ENCODE measurements at places on chromosomes 1 and 21.

DNA sequence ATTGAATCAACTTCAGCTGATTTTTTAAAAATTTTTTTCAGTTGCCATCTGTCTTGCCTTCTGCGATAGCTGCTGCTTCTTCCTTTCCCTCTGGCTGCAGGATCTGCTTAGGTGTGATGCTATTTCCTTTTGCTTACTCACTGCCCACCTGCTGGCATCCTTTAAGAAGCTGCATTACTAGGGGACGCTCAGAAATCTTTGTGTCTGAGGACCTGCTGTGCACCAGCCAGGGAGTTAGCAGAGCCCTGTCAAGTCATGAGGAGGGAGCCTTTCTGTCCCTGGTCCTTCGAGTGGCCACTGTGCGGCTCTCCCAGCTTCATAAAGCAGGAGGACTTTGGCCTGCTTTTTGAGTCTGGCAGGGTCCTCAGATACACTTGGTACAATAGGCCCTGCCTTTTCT, 327.8 kb downstream of the USH2A start:
- no peak for DNase-seq

GRCh38 chr1:51423073-51423821, 92.9 kb upstream of the TTC39A start:
- DNase-seq = no peak

DNA sequence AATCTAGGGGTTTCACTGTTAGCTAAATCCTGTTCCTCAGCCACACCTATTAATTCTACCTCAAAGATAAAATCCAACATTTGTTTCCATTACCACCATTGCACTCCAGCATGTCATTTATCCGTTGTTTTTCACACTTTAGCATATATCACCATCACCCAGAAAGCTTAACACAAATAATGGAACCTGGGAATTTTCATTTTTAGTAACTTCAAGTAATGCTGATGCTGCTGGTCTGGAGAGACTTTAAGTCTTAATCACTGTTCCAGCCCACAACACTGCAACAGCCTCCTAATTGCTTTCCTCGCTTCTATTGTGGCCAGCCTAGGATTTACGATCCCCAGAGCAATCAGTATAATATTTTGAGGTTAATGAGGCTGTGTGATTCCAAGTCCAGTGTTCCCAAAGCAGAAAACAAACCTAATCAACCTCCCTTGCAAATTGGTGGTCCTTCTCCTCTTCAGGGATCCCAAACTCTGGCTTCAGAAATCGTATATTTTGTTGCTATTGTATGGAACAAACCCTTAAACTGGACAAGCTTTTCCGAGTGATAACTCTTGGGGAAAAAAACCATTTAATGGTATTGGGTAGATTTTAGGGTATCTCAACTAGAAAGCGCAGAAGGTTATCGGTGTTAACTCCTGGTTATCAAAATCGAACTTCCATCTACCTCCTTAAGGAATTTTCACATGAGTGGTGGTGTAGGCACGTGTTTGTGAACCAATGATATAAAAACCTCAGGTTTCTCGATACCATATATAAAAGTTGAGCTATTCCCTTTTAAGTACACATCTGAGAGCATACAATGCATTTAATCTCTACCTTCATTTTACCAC, 50.0 kb upstream of the BOLA1 start:
- DNase-seq = no peak

- no peak for DNase-seq
Measured at GRCh38 chr1:154876842-154877369, 6.8 kb upstream of the KCNN3 start.

DNA sequence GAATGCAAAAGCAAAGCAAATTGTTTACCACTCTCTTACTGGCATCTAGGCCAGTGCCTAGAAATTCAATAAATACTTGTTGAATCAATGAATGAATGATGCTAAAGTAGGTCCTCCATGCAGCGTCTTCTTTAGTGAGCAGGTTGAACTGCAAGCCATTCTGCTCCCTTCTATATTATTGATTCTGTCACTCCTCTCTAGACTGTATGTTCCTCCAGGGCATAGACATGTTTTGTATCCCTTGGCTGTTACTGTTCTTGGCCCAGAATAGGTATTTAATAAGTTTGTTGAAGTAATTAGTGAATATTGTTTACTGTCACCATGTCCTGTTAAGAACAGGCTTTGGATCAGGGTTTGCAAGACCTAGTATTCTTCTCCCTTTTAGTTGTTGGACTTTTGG, 43.7 kb downstream of the OSBPL9 start:
- no peak for DNase-seq

DNA sequence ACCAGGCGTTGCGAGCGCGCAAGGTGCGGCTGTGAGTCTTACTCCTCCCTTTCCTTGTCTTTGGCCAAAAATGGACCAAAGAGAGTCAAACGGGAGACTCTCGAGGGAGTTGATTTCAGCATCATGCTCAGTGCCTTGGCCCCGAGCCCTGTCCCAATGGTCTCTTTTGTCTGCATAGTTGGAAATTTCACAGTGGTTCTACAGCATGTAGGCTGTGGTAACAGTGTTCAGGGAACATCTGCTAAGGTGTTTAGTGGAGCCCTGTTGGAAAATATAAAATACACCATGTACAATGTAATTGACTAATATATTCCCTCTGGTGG, 2.7 kb downstream of the CACNA1E start:
- no peak for DNase-seq

DNA sequence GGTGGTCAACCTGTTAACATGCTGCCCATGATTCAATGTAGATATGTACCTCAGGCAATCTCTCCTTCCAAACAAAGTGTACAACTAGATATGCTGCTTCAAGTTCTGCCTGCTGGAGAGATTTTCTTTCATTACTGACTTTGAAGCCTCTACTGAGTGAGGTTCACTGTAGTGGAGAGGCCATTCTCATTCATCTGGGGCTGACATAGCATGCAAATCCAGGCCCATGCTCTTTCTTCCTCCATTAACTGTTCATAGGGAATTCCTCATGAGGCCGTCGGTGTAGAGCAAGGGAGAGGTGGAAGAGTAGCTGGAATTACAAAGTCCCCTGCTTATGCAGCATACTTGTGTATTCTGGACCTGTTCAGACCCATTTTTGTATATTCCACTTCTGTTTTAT, 38.6 kb downstream of the VANGL2 start:
- no peak for DNase-seq

- DNase-seq = no peak
Measured at GRCh38 chr1:185960422-185961321, 226.5 kb downstream of the HMCN1 start.

DNA sequence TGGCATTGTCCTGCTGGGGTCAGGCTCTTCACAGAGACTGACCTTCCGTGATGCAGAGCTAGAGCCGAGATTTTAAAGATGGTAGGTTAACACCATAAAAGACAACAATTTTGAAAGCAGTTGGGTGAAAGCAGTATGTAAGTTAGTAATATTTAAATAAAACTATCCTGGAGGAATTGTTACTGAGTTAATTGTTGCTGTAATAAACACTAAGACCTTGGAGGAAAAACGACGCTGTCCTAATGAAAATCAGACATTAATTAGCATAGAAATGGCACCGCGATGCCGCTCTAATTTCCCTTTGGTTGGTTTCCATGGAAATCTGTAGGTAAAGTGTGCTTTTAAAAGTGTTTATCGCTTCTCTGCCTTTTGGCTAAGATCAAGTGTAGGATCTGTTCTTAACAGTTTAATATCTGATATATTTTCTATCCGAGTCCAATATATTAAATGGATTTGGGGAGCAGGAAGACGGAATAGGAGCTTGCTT, 745 bp upstream of the ANP32E start:
- no peak for DNase-seq

DNA sequence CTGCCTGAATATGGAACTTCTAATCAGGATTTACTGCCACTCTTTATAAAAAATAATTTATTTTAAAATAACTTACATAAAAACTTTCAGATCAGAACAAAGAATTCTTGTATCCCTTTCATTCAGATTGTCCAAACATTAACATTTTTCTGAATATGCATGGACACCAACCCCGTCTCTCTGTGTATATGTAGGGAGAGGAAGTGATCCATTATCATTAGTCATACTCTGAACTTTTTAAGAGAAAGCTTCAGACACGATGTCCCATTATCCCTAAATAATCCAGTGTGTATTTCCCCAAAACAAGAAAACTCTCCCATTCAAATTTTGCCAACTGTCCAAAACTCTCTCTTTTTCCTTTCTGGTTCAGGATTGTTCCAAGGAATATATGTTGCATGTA, 122.3 kb upstream of the CXADR start:
- DNase-seq = no peak

DNA sequence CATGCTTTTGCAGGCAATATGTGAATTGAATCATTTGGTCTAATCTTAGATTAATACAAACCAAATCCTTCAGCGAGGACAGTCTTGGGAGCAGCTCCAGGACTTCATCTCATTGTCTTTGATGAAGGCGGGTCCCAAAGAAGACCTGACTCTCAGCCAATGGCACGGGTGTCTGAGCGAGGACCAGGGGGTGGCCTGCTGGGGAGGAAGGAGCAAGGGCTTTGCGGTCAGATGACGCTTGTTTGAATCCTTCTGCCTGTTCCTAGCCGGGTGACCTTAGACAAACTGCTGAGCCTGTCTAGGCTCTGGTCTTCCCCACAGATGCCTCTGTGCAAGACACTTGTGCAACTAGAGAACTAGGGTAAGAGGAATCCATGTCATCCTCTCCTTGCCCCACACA, 312.1 kb upstream of the VAMP3 start:
- no peak for DNase-seq

DNA sequence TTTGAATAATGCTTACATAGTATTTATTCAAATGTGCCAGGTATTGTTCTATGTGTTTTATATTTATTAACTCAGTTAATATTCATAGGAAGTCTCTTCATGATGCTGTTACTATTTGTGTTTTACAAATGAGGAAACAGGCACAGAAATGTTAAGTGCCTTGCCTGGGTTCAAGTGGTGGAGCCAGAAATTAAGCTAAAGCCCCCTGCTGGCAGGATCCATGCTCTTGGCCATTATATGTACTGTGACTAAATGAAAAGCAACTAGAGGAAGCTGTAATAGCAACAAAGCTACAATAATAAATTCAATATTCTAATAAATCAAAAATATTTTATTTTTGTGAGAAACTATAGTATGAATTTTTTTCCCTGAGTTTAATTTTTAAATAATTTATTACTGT, 30.0 kb downstream of the IARS2 start:
- no peak for DNase-seq

DNA sequence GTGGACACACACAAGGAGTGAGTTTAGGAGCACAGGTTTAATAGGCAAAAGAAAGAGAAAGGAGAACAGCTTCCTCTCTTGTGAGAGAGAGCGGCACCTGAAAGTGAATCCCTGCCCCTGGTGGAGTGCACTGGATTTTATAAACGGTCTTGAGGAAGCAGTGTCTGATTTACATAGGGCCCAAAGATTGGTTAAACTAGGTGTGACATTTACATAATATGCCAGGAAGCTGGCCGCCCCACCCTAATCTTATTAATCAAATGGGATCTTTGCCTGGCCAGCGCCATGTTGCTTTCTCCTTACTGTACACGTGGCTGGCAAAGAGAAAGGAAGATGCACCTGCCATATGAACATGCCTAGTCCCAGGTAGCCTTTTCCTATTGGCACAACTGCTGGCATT, 38.7 kb downstream of the CFH start:
- DNase-seq = no peak

GRCh38 chr1:227816750-227817446, 1.4 kb downstream of the PRSS38 start:
- DNase-seq = no peak

DNA sequence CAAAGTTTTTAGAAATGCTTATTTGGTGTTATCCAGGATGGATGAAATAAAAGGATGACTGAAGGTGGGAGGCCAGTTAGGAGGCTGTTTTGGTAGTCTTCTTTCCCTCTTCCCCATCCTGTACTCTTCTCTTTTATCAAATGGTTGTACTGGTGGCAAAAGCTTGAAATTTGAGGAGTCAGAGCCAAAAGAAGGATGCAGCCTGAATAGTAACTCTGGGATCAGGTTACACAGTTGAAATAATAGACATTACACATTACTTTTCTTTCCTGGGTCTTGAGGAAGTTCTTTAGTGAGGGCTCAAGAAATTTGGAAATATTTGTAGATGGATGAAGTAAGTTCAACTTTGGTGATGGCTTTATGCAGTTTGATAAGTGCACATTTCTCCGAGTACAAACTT, 108.6 kb downstream of the GPR52 start:
- DNase-seq = no peak

DNA sequence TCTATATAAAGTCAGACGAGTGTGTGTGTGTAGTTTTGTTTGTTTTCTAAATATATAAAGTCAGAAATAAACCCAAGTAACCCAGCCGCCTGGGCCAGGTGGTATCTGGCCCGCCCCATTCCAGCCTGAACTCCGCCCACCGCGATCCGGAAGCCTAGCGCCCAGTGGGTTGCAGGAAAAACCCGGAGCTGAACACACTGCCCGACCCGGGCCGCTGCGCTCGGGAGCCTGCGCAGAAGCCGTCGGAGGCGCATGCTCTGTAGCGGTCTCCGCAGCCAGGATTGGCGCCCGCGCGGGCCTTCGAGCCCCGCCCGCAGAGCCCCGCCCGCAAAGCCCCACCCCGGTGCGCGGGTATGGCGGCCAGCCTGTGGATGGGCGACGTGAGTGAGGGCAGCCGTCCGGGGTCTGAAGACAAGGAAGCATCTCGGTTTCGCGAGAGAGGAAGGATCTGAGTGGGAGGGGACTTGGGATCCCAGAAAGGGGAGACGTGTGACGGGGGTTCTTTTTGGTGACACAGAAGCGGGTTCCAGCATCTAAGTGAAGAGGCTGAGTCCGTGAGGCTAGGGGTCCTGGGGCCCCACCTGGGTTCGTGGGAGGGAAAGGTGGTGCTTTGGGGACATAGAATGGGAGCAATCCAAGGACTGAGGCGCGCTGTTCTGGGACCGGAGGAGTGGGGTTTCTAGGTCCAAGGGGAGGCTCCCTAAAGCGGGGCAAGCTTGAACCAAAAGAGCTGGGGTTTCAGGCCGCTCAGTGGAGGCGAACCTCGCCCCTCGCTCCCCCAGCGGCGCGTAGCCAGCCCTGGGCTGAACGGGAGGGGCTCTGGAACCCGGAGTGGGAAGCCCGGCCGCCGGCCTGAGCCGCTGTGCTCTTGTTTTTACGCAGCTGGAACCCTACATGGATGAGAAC, at the start of gene TRNAU1AP:
Gene TRNAU1AP (plus strand): TSS at position 328 of the 906 bp plus-strand sequence. CDS start 26 bp downstream, at position 354.
- DNase-seq = peak; percentile 96

DNA sequence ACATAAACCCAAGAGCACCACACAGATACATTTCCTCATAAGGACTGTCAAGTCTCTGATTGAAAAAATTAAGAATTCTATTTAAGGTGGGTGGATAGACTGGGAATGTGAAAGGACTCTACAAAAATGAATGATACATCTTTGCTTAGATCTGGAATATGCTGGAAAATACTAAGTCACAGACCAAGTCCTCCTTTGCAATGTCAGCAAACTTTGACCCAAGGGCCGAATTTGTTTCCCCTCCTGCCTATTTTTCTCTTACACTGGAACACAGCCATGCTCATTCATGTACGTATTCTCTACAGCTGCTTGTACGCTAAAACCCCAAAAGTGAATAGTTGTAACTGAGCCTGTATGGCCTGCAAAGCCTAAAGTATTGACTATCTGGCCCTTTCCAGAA, 180.7 kb downstream of the ADSS2 start:
- DNase-seq = no peak

- DNase-seq = no peak
Measured at GRCh38 chr1:8481650-8482380, 163.9 kb downstream of the SLC45A1 start.
